Activated CD4-positive, alpha-beta T cell treated with anti-CD3 and anti-CD28 coated beads, Interleukin-2, amount 10 ng/mL, durations not matched to agents 24 days and 14 days (primary cell): ENCODE measurements at places on chromosomes 6 and 20. TPM values are rescaled to one million over a fixed set of nuclear protein-coding genes. Genes with fewer than 3 reads are reported as not detected.

- no peak overlapping the region for H3K27ac ChIP-seq
- H3K4me3 ChIP-seq, result no peak overlapping the region
- H3K27me3 ChIP-seq, result peaks cover 19% of the 10 kb centered on the region
- no peaks in the 10 kb centered on the region for H3K4me1 ChIP-seq
- DNase-seq, result no peak
- no peaks in the 10 kb centered on the region for H3K36me3 ChIP-seq
Measured at GRCh38 chr6:2725999-2726567, 24.6 kb downstream of the MYLK4 start.

DNA sequence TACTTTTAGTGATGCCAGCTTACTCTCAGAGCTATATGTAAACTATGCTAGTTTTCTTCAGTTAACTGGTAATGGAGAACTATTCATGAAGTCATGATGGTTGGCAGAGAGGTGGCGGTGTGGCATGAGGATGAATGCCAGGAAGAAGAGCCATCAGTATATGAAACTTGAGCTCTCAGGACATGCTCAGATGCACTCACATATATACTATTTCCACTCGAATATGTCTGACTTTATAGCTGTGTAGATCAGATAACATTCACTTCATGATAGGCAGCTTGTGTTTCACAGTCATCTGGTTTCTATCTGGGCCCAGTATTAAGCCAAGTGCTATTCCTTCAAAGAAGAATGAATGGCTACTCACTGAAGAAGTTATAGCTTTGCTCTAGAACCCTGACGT, 46.2 kb upstream of the CEP85L start:
- peaks cover 38% of the 10 kb centered on the region for H3K4me1 ChIP-seq
- no peak for DNase-seq

DNA sequence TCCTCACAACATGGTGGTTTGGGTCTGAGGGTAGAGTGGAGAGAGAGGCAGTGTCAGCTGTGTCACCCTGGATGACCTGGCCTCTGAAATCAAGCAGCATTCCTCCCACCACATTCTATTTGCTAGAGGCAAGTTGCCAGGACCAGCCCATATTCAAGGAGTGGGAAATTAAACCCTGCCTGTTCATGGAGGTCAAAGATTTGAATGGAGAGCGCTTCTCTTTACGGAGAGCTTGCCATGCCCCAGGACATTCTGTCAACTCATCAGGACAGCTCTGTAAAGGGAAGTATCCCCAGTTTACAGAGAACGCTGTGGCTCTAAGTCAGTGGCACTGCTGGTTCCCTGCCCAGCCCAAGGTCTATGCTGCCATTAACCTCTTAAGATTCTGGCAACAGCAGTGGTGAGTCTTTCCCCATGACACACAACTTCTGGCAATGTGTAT, 90.0 kb upstream of the INSM1 start:
- H3K27ac ChIP-seq, result no peak overlapping the region
- no peak for DNase-seq
- H3K4me1 ChIP-seq, result no peaks in the 10 kb centered on the region

GRCh38 chr6:142900227-142900971, 44.6 kb downstream of the HIVEP2 start:
- peak overlapping the region; percentile 50 for H3K4me3 ChIP-seq
- peak overlapping the region; percentile 75 for H3K27ac ChIP-seq
- peaks cover 22% of the 10 kb centered on the region for H3K36me3 ChIP-seq
- no peaks in the 10 kb centered on the region for H3K27me3 ChIP-seq
- peaks cover 51% of the 10 kb centered on the region for H3K4me1 ChIP-seq

- no peak overlapping the region for H3K4me3 ChIP-seq
- peaks cover 3% of the 10 kb centered on the region for H3K4me1 ChIP-seq
- no peaks in the 10 kb centered on the region for H3K27me3 ChIP-seq
- H3K36me3 ChIP-seq, result peaks cover 26% of the 10 kb centered on the region
Measured at GRCh38 chr20:13758884-13759283, 25.8 kb downstream of the ESF1 start.

- H3K4me1 ChIP-seq, result peaks cover 2% of the 10 kb centered on the region
- H3K4me3 ChIP-seq, result no peak overlapping the region
- peaks cover 12% of the 10 kb centered on the region for H3K27me3 ChIP-seq
- DNase-seq, result no peak
- no peak overlapping the region for H3K27ac ChIP-seq
Measured at GRCh38 chr6:132651062-132651461, 7.9 kb downstream of the TAAR1 start.

GRCh38 chr6:164108092-164108491, 693.6 kb downstream of the QKI start:
- no peaks in the 10 kb centered on the region for H3K36me3 ChIP-seq
- H3K4me1 ChIP-seq, result no peaks in the 10 kb centered on the region
- H3K27me3 ChIP-seq, result no peaks in the 10 kb centered on the region
- no peak overlapping the region for H3K4me3 ChIP-seq
- no peak overlapping the region for H3K27ac ChIP-seq
- no peak for DNase-seq

DNA sequence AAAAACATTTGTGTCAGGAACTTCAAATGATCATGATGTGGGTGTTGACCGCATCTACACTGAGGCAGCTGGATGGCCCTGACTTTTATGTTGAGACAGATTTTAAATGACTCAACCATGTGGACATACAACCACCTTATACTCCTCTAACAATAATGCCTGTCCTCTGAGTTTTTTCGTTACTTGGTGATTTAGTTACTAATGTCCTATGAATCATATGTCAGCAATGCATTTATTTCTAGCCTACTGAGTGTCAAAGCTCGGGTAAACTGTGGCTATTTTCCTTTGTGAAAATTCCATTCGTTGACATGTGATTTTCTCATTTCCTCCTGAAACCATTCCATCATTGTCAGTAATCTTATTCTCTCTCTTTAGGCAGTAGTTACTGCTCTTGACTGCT, 38.9 kb upstream of the NKX2-4 start:
- no peak for DNase-seq
- H3K27me3 ChIP-seq, result peaks cover 24% of the 10 kb centered on the region
- H3K27ac ChIP-seq, result no peak overlapping the region
- no peaks in the 10 kb centered on the region for H3K36me3 ChIP-seq
- H3K4me3 ChIP-seq, result no peak overlapping the region
- H3K4me1 ChIP-seq, result no peaks in the 10 kb centered on the region

GRCh38 chr6:151275121-151275520, 35.4 kb downstream of the AKAP12 start:
- H3K4me3 ChIP-seq, result no peak overlapping the region
- no peaks in the 10 kb centered on the region for H3K36me3 ChIP-seq

DNA sequence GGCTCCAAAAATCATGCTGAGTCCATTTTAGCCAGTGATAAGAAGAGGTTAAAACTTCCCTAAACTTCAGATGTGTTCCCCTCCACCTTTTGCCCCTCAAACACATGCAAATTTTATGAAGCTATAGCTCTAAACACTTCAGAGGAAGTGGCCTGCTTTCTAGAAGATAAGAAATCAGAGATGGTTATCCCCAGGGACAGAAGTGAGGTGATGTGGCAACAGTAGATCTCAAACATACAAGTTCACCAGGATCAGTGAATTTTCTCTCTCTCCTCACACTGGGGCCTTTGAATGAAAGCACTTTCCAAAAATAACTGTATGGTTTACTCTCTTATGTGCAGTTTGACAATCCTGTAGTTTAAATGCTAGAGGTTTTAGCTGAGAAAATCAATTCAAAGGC, 332.0 kb downstream of the BTBD9 start:
- H3K4me1 ChIP-seq, result peaks cover 10% of the 10 kb centered on the region
- no peak overlapping the region for H3K27ac ChIP-seq
- no peaks in the 10 kb centered on the region for H3K27me3 ChIP-seq
- H3K36me3 ChIP-seq, result no peaks in the 10 kb centered on the region
- DNase-seq, result no peak
- H3K4me3 ChIP-seq, result no peak overlapping the region

GRCh38 chr6:125120054-125120590, 33.5 kb upstream of the TPD52L1 start:
- DNase-seq, result no peak
- no peaks in the 10 kb centered on the region for H3K4me1 ChIP-seq
- H3K36me3 ChIP-seq, result no peaks in the 10 kb centered on the region
- H3K27me3 ChIP-seq, result peaks cover 8% of the 10 kb centered on the region
- no peak overlapping the region for H3K27ac ChIP-seq

GRCh38 chr6:100987556-100987955, 106.4 kb upstream of the ASCC3 start:
- H3K27me3 ChIP-seq, result no peaks in the 10 kb centered on the region
- no peak for DNase-seq
- H3K4me3 ChIP-seq, result no peak overlapping the region
- no peaks in the 10 kb centered on the region for H3K36me3 ChIP-seq
- H3K4me1 ChIP-seq, result no peaks in the 10 kb centered on the region
- no peak overlapping the region for H3K27ac ChIP-seq

- DNase-seq, result no peak
- peaks cover 27% of the 10 kb centered on the region for H3K4me1 ChIP-seq
- H3K36me3 ChIP-seq, result peaks cover 41% of the 10 kb centered on the region
Measured at GRCh38 chr6:79030511-79030910, 47.5 kb downstream of the PHIP start.

GRCh38 chr6:78460711-78461110, 406.6 kb upstream of the IRAK1BP1 start:
- H3K4me1 ChIP-seq, result no peaks in the 10 kb centered on the region
- no peak overlapping the region for H3K27ac ChIP-seq
- H3K4me3 ChIP-seq, result no peak overlapping the region
- no peaks in the 10 kb centered on the region for H3K36me3 ChIP-seq

Gene DEFB123
- not detected in 2 replicates for total RNA-seq

Gene CTCFL
- total RNA-seq, result not detected in 2 replicates

Gene HLA-DQB1
- total RNA-seq, result 1.5 and 1.6 TPM in 2 replicates

Gene EYS
- not detected in 2 replicates for total RNA-seq

Gene VWA7
- total RNA-seq, result 3.0 and 3.2 TPM in 2 replicates

Gene PPP1R10
- 106 and 107 TPM in 2 replicates for total RNA-seq

Gene IL17A
- not detected in 2 replicates for total RNA-seq

Gene ID4
- not detected in 2 replicates for total RNA-seq
